ENCODE measurements at places on chromosomes 11 and 22.

GRCh38 chr11:75388386-75389275 lies 10.7 kb upstream of the RPS3 start:
- peaks cover 39% of the 10 kb centered on the region for H3K4me1 ChIP-seq
- no peaks in the 10 kb centered on the region for H3K36me3 ChIP-seq
- peak overlapping the region; percentile 69 for H3K27ac ChIP-seq
- no peak overlapping the region for H3K4me3 ChIP-seq
- no peak for DNase-seq
- H3K27me3 ChIP-seq = no peaks in the 10 kb centered on the region

DNA sequence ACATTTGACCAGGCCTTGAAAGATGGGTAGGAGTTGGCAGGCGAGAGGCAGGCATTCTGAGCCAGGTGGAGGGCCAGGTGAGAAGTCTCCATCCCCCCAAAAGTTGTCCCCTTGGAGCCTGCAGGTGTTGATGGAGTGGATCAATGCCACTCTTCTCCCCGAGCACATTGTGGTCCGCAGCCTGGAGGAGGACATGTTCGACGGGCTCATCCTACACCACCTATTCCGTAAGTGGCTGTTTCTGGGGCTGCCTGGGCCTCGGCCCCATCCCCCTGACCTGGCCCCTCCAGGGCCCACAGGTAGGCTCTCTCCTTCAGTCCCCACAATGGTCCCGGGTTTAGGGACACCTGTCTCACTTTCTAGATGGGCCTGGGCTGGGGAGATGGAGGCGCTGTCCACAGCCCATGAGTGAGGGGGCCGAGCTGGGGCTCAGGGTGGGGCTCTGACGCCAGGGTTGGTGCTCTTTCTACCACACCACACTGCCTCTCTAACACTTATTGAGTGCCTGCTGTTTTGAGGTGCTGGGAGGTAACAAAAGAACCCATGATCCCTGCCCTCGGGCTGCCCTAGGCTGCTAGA lies 7.0 kb downstream of the PARVG start:
- DNase-seq = no peak
- no peaks in the 10 kb centered on the region for H3K36me3 ChIP-seq
- H3K27me3 ChIP-seq = no peaks in the 10 kb centered on the region
- no peak overlapping the region for H3K27ac ChIP-seq
- no peaks in the 10 kb centered on the region for H3K4me1 ChIP-seq

DNA sequence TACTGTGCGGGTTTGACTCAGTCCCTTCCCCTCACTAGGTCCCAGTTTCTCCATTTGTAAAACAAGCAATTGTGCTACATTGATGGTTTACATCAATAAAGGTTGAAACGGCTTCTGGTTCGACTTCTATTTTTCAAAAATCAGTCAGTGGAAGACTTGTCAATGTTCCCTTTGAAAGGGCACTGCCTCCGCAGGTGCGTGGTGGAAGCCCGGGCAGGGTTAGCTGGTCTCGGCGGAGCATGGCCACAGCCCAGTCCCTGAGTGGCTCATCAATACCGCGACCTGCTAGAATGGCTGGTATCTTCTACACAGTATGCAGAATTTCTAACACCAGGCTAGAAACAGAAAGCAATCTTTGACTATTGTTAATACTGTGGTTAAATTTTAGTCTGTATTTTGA lies 16.1 kb downstream of the MS4A10 start:
- no peak overlapping the region for H3K27ac ChIP-seq
- H3K36me3 ChIP-seq = no peaks in the 10 kb centered on the region
- DNase-seq = no peak
- H3K27me3 ChIP-seq = peaks cover 7% of the 10 kb centered on the region
- no peaks in the 10 kb centered on the region for H3K4me1 ChIP-seq

- H3K4me3 ChIP-seq = no peak overlapping the region
- no peak for DNase-seq
- H3K36me3 ChIP-seq = no peaks in the 10 kb centered on the region
Observed at GRCh38 chr11:42657169-42657568, 654.6 kb upstream of the API5 start.

DNA sequence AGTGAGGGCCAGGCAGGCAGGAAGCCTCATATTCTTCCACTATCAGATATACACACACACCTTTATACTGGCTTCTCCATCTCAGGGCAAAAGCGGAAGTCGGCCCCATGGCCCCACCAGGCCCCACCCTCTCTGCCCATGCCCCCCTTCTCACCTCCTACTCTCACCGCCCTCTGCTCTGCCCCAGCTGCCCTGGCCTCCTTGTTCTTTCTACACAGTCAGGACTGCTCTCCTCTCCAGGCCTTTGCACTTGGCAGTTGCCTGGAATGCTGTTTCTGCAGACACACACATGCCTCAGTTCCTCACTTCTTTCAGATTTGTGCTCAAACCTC lies 25.3 kb downstream of the OTOG start:
- 0 out of 2 replicates have a peak, but pooled peaks cover 2% of the 10 kb centered on the region for H3K27me3 ChIP-seq
- H3K4me3 ChIP-seq = no peak overlapping the region
- H3K36me3 ChIP-seq = no peaks in the 10 kb centered on the region
- no peak overlapping the region for H3K27ac ChIP-seq
- no peaks in the 10 kb centered on the region for H3K4me1 ChIP-seq

GRCh38 chr22:27404441-27404840 lies 397.1 kb downstream of the MN1 start:
- DNase-seq = no peak
- H3K27ac ChIP-seq = no peak overlapping the region
- H3K4me1 ChIP-seq = no peaks in the 10 kb centered on the region

GRCh38 chr11:64357446-64357845 lies 1.5 kb upstream of the RPS6KA4 start:
- H3K4me3 ChIP-seq = no peak overlapping the region
- DNase-seq = no peak
- H3K27me3 ChIP-seq = no peaks in the 10 kb centered on the region
- no peaks in the 10 kb centered on the region for H3K36me3 ChIP-seq
- peaks cover 56% of the 10 kb centered on the region for H3K4me1 ChIP-seq

GRCh38 chr11:26867286-26867685 lies 126.6 kb upstream of the FIBIN start:
- H3K27me3 ChIP-seq = no peaks in the 10 kb centered on the region
- no peaks in the 10 kb centered on the region for H3K4me1 ChIP-seq

DNA sequence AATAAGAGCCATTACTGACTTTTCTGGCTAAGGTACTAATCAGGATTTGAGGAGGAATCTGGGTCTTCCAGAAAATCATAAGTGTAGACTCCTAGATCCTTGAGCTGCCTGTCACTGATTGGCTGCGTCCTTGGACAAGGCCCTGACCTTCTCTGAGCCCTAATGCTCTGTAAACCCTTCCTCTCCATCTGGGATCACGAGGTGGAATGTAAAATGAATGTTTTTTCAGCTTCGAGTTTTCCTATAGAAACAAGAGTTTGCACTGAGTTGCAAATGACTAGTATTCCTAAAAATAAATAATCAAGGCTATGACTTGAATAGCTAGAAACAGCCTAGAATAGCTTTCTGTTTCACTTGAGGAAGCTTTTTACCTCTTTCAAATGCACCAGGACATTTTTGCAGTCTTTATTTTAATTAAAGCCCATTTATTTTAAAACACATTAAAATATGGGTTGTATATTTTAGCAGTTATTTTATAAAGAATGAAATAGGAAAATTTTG lies 1.1 kb upstream of the DIXDC1 start:
- DNase-seq = no peak
- H3K4me1 ChIP-seq = peaks cover 22% of the 10 kb centered on the region
- no peak overlapping the region for H3K4me3 ChIP-seq

DNA sequence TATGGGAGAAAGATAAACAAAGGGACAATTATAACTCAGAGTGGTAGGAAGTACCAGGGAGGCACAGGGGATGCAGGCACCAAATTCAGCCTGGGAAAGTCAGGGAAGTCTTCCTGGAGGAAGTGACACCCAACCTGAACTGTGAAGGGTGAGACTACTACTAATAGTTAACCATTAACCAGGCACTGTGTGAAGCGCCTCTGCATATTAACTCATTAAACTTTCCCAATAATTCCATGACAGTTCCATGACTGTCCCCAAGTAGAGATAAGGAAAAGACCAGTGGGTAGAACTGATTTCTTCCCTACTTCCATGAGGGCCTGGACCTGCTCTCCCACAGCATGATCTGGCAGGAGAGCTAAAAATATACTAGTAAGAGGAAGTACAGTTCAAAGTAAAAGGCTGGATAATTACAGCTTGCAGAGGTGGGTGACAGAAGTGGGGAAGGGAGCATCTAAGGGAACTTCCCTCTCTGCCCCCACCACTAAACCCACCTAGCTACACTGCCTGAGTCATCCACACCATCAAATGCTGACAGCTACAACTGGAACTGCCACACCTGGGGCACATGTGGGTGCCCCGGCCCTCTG lies 4.7 kb upstream of the AP1B1 start:
- DNase-seq = no peak
- no peak overlapping the region for H3K27ac ChIP-seq
- no peaks in the 10 kb centered on the region for H3K36me3 ChIP-seq
- H3K4me3 ChIP-seq = no peak overlapping the region
- no peaks in the 10 kb centered on the region for H3K4me1 ChIP-seq
- no peaks in the 10 kb centered on the region for H3K27me3 ChIP-seq

DNA sequence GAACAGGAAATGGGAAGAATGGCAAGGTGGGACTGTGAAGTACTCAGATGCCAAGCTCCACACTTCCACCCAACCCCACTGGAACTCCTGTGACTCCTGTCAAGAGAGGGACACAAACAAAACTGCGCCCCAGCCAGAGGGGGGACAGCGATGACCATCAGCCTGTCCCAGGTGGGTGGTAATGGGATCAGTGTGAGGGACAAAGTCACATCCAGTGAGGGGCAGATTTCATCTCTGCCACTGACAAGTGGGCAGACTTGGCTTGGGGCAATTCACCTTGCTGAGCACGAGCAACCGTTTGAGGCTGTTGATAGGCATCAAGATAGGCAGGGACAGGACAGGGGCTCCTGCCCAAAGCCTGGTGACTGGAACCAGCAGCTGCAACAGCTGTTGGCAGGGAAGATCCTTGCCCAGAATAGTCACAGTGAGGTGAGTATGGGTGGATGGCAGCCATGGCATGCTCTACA lies 105.4 kb upstream of the PITPNB start:
- no peaks in the 10 kb centered on the region for H3K36me3 ChIP-seq
- no peaks in the 10 kb centered on the region for H3K27me3 ChIP-seq
- DNase-seq = no peak
- no peaks in the 10 kb centered on the region for H3K4me1 ChIP-seq

DNA sequence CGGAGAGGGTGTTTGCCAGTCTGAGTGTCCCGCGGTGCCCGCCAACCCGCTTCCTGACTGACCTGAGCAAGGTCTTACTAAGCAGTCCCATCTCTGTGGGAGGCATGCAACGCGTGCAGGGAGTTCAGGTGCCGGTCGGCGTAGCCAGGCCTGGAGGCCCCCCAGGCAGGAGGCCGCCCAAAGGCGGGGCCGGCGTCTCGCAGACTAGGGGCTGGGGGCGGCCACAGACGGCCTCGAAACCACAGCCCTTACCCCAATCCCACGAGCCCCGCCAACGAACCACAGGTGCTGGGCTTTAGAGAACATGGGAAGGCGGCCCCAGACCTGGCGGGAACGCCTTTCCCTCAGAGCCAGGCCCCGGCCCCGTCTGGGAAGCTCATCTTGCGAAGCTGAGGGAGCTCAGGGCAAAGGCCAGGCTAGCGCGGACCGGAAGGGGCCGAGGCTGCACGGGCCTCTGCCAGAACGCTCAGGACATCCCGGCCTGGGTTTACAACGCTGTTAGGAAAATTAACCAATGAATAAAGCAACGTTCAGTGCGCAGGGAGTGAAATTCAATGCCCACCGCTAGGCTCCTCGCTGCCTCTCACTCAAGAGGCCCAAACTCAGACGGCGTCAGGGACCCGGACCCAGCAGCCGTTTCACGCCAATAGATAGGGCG lies 2.1 kb upstream of the MTFP1 start:
- DNase-seq = no peak
- H3K27me3 ChIP-seq = no peaks in the 10 kb centered on the region
- H3K36me3 ChIP-seq = no peaks in the 10 kb centered on the region
- H3K4me3 ChIP-seq = peak overlapping the region; percentile 69
- H3K4me1 ChIP-seq = peaks cover 24% of the 10 kb centered on the region

GRCh38 chr11:66915866-66916265 lies 42.3 kb downstream of the PC start:
- H3K27me3 ChIP-seq = no peaks in the 10 kb centered on the region
- H3K27ac ChIP-seq = no peak overlapping the region
- DNase-seq = no peak
- no peaks in the 10 kb centered on the region for H3K36me3 ChIP-seq
